ENCODE measurements at places on chromosomes 3 and 15. TPM values are rescaled to one million over a fixed set of nuclear protein-coding genes. Genes with fewer than 3 reads are reported as not detected.

The CD86 gene
- total RNA-seq: 0.94 TPM

The CIAO2A gene
- 20.7 TPM for total RNA-seq

The PLA2G4D gene
- total RNA-seq: not detected

The SHQ1 gene
- total RNA-seq: 13.5 TPM

The ARNT2 gene
- 69.2 TPM for total RNA-seq

The PLSCR5 gene
- total RNA-seq: not detected

The WDR72 gene
- total RNA-seq: 0.31 TPM

The ZNF660 gene
- 28.5 TPM for total RNA-seq

The SLC22A14 gene
- 1.3 TPM for total RNA-seq

The CGNL1 gene
- total RNA-seq: 5.3 TPM

All from parietal lobe (tissue), 2 donors.